K562 (cell line): ENCODE measurements at places on chromosomes 11 and 22.

DNA sequence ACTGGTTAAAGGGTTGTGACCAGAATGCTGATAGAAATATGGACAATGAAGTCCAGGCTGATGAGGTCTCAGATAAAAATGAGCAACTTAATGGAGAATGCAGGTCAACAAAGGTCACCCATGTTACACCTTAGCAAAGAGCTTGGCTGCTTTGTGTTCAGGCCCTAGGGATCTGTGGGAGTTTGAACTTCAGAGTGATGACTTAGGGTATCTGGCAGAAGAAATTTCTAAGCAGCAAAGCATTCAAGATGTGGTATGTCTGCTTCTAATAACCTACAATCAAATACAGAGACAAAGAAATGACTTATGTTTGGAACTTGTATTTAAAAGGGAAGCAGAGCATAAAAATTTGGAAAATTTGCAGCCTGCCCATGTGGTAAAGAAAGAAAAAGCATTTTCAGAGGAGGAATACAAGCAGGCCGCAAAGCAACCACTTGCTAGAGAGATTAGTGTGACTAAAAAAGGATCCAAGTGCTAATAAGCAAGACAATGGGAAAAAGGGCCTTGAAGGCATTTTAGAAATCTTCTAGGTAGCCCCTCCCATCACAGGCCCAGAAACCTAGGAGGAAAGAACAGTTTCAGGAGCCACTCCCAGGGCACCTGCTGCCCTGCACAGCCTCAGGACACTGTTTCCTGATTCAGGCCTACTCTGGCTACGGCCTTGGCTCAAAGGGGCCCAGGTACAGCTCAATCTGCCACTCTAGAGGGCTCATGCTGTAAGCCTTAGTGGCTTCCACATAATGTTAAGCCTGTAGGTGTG lies 41.3 kb downstream of the TNKS1BP1 start:
- no peaks in the 10 kb centered on the region for H3K4me1 ChIP-seq
- H3K27me3 ChIP-seq: peaks cover 18% of the 10 kb centered on the region; the same call in 2 of the 3 replicates
- H3K36me3 ChIP-seq: no peaks in the 10 kb centered on the region
- H3K4me3 ChIP-seq: no peak overlapping the region
- H3K27ac ChIP-seq: no peak overlapping the region
- DNase-seq: no peak

- no peak overlapping the region for H3K27ac ChIP-seq
- no peak overlapping the region for H3K4me3 ChIP-seq
- no peaks in the 10 kb centered on the region for H3K27me3 ChIP-seq
- peaks cover 6% of the 10 kb centered on the region for H3K4me1 ChIP-seq
- H3K36me3 ChIP-seq: peaks cover 81% of the 10 kb centered on the region; the same call in 2 of the 3 replicates
Observed at GRCh38 chr22:38296372-38296771, 20.9 kb downstream of the CSNK1E start.

GRCh38 chr11:102552020-102552419 lies 21.5 kb upstream of the MMP7 start:
- no peak overlapping the region for H3K4me3 ChIP-seq
- DNase-seq: no peak
- H3K36me3 ChIP-seq: no peaks in the 10 kb centered on the region
- no peaks in the 10 kb centered on the region for H3K4me1 ChIP-seq
- no peak overlapping the region for H3K27ac ChIP-seq
- no peaks in the 10 kb centered on the region for H3K27me3 ChIP-seq

- H3K4me1 ChIP-seq: no peaks in the 10 kb centered on the region
- no peaks in the 10 kb centered on the region for H3K27me3 ChIP-seq
- no peaks in the 10 kb centered on the region for H3K36me3 ChIP-seq
- H3K27ac ChIP-seq: no peak overlapping the region
- no peak overlapping the region for H3K4me3 ChIP-seq
Observed at GRCh38 chr11:23205156-23205871, 345.0 kb upstream of the CCDC179 start.
